Esophagus (tissue), 2 donors: ENCODE measurements at places on chromosomes 11 and 22. TPM values are rescaled to one million over a fixed set of nuclear protein-coding genes. Genes with fewer than 3 reads are reported as not detected.

OR10S1 gene
- polyA plus RNA-seq = not detected

MCAT gene
- 16.6 TPM for polyA plus RNA-seq

MS4A1 gene
- polyA plus RNA-seq = 1.5 TPM

APOL5 gene
- not detected for polyA plus RNA-seq

TEX54 gene
- polyA plus RNA-seq = not detected
